ENCODE measurements at places on chromosomes 1 and 21. TPM values are rescaled to one million over a fixed set of nuclear protein-coding genes. Genes with fewer than 3 reads are reported as not detected.
A peak's percentile ranks its signal among the peaks of the same experiment; 100 is the strongest.

DNA sequence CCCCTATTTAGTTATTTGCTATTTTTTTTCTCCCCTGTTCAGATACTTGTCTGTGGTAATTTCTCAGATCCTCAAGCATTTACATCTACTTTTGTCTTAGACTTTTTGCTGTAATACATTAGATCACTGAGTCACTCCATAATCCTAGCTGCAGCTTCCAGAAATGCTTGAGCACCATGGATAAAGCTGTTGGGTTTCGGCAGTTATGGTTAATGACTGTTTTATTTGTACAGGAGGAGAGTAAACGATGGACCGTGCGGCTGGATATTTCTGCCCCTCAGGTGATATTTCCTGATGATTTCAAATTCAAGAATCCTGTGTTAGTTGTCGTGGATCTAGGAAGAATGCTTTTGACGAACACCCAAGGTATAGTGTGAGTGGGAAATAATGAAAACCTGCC lies 42.9 kb downstream of the VPS13D start:
- no peak for DNase-seq
- no peaks in the 10 kb centered on the region for H3K27me3 ChIP-seq
- no peak overlapping the region for H3K4me3 ChIP-seq
- peaks cover 14% of the 10 kb centered on the region for H3K36me3 ChIP-seq
- H3K27ac ChIP-seq = peak overlapping the region; percentile 35

DNA sequence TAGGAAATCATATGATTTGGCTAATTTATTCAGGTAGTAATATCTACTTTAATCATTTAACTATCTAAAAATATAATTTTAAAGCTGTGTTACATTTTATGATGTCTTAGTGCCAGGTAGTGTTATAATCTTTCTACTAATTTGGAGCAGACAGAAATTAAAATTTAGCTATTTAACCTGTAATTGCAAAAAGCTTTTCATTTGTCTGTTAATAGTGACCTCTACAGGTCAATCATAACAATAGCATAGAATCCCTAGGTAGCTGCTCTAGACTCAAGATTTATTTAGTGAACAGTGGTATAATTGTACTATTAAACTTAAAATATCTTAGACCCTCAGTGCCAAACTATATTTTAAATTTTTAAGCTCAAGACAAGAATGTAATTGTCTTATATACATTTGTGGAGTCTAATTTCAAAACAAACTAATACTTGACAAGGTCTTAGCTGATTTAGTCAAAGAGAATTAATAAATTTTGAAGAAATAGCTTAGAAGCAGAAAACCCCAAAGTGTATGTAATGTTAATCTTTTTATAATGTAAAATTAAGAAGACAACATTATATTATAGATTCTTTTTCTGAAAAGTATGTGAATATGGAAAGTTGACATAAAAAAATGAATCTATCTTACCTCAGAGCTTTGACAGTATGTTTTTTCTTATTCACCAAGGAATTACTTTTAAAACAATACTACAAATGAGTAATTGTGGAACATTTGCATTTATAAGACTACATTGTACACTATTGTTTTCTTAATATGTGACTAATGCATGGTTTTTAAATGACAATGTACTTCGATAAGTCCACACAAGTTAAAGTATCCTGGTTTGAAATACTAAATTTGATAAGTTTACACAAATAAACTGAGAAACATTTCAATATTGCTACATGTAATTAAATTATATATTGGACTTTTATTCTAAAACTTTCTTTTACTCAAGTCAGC lies 64.1 kb upstream of the RNPC3 start:
- no peaks in the 10 kb centered on the region for H3K27me3 ChIP-seq
- H3K36me3 ChIP-seq = no peaks in the 10 kb centered on the region
- H3K27ac ChIP-seq = peak overlapping the region; percentile 35
- no peaks in the 10 kb centered on the region for H3K4me1 ChIP-seq

- no peak for DNase-seq
- H3K4me3 ChIP-seq = no peak overlapping the region
- no peaks in the 10 kb centered on the region for H3K4me1 ChIP-seq
- no peak overlapping the region for H3K27ac ChIP-seq
- no peaks in the 10 kb centered on the region for H3K27me3 ChIP-seq
Measured at GRCh38 chr1:192238421-192238820, 78.4 kb upstream of the RGS21 start.

GRCh38 chr1:113429461-113430153 lies 39.3 kb downstream of the MAGI3 start:
- no peak overlapping the region for H3K27ac ChIP-seq
- DNase-seq = no peak
- H3K27me3 ChIP-seq = no peaks in the 10 kb centered on the region
- H3K4me1 ChIP-seq = peaks cover 3% of the 10 kb centered on the region

The RAP1GAP gene
- 4.6 TPM for total RNA-seq

The NGF gene
- total RNA-seq = not detected

The MMEL1 gene
- 0.46 TPM for total RNA-seq

Data from Panc1 (cell line).